ENCODE measurements at places on chromosomes 7 and 10.

- no peak for DNase-seq
Observed at GRCh38 chr10:5013385-5013784, 9.7 kb upstream of the AKR1C2 start.

GRCh38 chr7:140653319-140654108 lies 12.9 kb upstream of the DENND2A start:
- DNase-seq, result no peak

- no peak for DNase-seq
Observed at GRCh38 chr10:102085336-102085735, 20.2 kb downstream of the HPS6 start.

- DNase-seq, result no peak
Observed at GRCh38 chr7:149409895-149410294, 51.0 kb downstream of the ZNF777 start.

GRCh38 chr7:131653418-131654248 lies 97.2 kb upstream of the PODXL start:
- no peak for DNase-seq

GRCh38 chr10:30940256-30940655 lies 91.4 kb downstream of the ZNF438 start:
- no peak for DNase-seq

- DNase-seq, result no peak
Observed at GRCh38 chr7:25242678-25243077, 14.4 kb upstream of the NPVF start.

DNA sequence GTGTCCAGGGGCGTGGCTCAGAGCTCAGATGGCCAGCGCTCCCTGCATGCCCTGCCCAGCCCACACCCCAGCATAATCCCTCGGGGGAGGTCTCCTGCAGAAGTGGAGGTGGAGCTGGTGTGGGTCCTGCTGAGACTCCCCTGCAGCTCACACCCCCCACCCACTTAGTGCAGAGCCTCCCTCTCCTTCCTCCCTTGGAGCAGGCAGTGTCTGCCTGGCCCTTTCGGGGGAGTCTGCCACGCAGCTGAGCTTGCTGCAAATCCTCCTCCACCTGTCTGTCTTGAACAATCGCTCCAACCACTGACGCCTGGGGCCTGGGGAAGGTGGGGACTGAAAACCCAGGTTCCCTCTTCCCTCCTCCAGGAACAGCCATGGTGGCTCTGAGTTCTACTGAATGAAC lies 219.7 kb upstream of the PPP2R2D start:
- no peak for DNase-seq

DNA sequence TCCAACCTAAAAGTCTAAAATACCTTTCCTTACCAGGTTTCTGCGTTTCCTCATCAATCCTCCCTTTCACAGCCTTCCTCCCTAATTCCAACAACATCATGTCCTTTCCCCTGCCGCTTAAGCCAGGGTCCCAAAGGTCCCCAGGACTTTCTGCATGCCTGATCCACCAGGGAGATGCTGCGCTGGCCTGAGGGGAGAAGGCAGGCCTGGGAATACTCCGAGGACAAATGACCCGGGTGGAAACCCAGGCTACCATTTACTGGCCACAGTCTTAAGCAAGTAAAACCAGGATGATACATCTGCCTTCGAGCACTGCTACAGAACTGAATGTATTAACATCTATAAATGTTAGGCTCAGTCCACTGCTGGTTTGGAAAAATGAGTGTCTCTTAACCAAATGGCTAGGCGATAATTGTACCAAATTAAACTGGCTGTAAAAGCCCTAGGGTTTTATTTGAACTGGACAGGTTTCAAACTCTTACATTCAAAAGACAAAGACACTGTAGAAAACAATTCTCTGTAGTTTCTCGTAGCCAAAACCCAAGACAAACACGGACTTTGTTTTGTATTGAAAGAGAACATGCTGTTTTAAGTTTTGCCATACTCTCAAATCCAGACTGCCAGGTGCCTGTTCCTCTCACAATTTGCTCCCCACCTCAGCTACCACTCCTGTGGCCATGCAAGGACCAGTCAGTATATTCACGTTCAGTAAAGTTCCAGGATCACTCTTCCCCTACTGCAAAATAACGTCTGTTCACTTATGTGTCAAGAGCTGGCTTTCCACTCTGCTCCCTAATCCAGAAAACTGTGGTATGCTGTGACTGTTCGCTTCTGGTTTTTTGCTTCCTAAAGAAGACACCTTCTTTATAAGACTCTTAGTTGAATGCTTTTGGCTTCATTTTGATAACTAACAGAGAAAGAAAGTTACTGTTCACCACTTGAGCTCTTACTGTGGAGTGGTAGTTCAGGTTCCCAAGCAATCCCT lies 145.7 kb downstream of the RNF216 start:
- peak; percentile 16 for DNase-seq

DNA sequence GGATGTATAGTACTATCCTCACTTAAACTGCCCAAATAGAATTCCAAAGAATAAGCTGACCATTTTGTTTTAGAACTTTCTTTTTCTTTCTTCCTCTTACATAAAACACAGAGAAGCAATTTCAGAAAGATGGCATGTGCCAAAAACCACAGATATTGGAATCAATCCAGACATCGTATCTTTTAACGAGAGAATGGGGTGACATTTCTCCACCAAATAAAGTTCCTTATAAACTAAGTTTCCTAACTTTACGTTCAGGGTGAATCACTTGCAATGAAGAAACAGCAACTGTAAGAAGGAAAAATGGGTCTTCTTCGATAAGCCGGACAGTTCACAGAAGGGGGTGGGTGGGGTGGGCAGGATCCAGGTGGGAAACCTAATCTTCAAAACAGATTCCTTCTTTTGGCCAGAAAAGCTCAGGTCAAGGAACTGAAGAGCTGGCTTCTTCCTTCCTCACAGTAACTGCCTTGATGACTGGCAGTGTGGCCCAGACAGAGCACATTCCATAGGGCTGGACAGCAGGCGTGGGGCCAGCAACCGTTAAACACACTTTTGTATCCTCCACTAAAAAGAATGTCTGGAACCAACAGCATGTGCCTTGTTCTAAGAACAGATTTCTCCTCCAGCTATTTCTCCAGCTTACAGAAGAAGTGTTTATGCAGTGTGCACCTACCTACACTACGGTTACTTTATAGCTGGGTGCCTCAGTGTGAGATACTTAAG lies 31.5 kb downstream of the CREB3L2 start:
- peak; percentile 62 for DNase-seq

GRCh38 chr7:71430246-71430645 lies 298.3 kb downstream of the GALNT17 start:
- no peak for DNase-seq

- no peak for DNase-seq
Observed at GRCh38 chr10:119238577-119238976, 31.2 kb downstream of the GRK5 start.

- DNase-seq, result no peak
Observed at GRCh38 chr7:44348851-44349781, 23.7 kb upstream of the CAMK2B start.

DNA sequence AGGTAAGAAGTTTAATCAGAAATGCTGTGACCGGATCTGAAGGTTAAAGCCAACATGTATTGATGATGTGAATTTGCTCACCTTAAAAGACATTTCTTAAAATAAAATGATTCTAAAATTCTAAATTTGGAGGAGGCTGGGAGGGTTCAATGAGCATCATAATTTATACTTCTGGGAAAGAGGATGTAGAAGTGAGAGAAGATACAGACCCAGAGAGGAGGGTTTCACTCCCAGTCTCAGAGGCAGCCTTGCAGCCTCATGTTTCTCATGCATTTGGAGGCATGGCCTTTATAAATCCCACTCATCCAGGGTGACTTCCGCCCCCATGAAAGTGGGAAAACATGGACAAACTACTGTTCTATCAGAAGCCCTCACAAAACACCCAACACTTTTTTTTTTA lies 305.6 kb upstream of the PITRM1 start:
- DNase-seq, result no peak

DNA sequence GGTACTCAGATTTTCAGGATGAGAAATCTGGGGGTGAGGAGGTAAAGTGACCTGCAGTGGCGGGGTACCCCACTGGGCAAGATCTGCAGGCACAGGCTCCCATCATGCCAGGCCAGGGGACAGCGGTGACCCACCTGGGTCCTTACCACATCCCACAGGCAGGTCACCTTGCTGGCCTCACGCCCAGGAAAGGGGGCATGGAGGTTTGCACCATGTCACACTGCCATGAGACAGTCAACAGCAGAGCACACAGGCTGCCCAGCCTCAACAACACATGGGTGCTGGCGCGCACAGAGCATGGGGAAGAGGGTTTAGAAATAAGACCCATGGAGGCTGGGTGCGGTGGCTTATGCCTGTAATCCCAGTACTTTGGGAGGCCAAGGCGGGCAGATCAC lies 914 bp downstream of the PKD1L1 start:
- no peak for DNase-seq

GRCh38 chr7:149226840-149227494 lies 12.5 kb upstream of the ZNF212 start:
- no peak for DNase-seq

GRCh38 chr7:139094596-139094995 lies 14.9 kb downstream of the ZC3HAV1 start:
- DNase-seq, result no peak

DNA sequence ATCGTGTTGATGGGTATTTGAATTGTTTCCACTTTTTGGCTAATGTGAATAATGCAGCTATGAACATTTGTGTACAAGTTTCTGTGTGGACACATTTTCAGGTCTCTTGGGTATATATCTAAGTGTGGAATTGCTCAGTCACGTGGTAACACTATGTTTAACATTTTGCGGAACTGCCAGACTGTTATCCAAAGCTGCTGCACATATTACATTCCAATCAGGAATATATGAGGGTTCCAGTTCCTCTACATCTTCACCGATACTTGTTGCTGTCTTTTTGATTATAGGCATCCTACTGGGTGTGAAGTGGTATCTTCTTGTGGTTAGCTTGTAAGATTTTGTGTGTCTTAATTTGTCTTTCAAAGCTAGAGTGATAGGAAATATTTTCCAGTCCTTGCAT lies 6.8 kb downstream of the PTPN12 start:
- DNase-seq, result no peak

GRCh38 chr7:52473756-52474155 lies 561.7 kb upstream of the POM121L12 start:
- DNase-seq, result no peak

GRCh38 chr7:155590215-155591018 lies 44.1 kb upstream of the CNPY1 start:
- DNase-seq, result peak; percentile 81

DNA sequence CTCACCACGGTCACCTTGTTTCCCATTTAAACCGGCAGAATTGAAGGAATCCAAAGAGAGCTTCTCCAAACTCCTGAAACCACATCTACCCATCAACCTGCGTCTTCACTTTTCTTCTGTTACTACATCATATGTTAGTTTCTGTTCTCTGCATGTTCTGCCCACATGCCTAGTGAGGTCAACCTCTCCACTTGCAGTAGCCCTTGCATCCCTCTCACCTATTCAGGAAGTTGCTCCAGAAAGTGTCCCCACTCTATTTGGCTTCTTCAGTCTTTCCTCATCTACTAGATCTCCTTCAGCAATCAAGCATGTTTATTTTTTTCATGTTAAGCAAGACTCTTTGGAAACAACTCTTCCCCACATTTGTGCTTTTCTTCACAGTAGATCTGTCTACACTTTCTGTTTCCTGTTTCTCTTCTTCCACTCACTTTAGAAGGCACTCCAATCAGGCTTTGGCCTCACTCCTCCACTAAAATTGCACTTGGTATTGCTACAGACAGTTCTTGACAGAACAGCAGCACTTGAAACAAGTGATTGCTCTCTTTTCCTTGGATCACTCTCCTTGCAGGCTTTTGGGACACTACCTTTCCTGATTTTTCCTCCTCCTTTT lies 7.5 kb downstream of the SAMD9L start:
- DNase-seq, result no peak
